ENCODE measurements at places on chromosomes 3 and 15. TPM values are rescaled to one million over a fixed set of nuclear protein-coding genes. Genes with fewer than 3 reads are reported as not detected.

- peaks cover under 1% of the 10 kb centered on the region for H3K4me1 ChIP-seq
- no peak overlapping the region for H3K27ac ChIP-seq
- no peak overlapping the region for H3K4me3 ChIP-seq
- no peak for DNase-seq
These were observed 21.4 kb downstream of the ERICH6 start for GRCh38 chr3:150682279-150682678.

- no peak overlapping the region for H3K27ac ChIP-seq
- H3K4me1 ChIP-seq, result peaks cover 11% of the 10 kb centered on the region
- DNase-seq, result no peak
- no peak overlapping the region for H3K4me3 ChIP-seq
- no peaks in the 10 kb centered on the region for H3K27me3 ChIP-seq
These were observed 59.8 kb downstream of the CPNE4 start for GRCh38 chr3:131975047-131975446.

DNA sequence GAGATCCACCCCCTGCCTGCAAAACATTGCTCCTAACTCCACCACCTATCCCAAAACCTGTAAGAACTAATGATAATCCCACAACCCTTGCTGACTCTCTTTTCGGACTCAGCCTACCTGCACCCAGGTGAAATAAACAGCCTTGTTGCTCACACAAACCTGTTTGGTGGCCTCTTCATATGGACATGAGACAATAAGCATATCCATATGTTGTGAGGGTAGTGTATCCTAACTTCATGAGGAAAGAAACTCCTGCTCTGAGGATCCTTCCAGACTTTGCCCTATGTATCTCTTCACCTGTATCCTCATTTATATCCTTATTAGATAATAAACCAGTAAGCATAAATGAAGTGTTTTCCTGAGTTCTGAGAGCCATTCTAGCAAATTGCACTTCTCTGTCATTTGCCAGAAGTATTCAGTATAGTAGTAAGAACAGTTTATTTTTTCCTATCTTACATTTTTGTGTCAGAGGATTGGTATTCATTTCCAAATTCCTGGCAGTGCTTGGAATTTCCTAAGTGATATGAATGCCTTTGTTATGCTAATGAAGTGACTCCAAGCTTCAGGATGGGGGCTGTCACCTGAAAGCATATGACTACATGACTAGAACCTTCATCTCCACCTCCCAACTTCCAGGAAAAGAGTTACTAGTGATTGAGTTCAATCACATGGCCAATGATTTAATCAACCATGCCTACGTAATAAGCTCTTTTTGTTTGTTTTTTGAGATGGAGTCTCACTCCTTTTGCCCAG lies 30.2 kb downstream of the TTBK2 start:
- peaks cover 5% of the 10 kb centered on the region for H3K36me3 ChIP-seq
- DNase-seq, result no peak
- no peak overlapping the region for H3K4me3 ChIP-seq
- H3K27ac ChIP-seq, result no peak overlapping the region
- no peaks in the 10 kb centered on the region for H3K4me1 ChIP-seq

- no peaks in the 10 kb centered on the region for H3K27me3 ChIP-seq
- DNase-seq, result no peak
- H3K27ac ChIP-seq, result no peak overlapping the region
- peaks cover 11% of the 10 kb centered on the region for H3K36me3 ChIP-seq
These were observed 58.5 kb downstream of the PIK3R4 start for GRCh38 chr3:130688015-130688688.

GRCh38 chr15:25509703-25510102 lies 70.9 kb upstream of the UBE3A start:
- no peaks in the 10 kb centered on the region for H3K36me3 ChIP-seq
- H3K27me3 ChIP-seq, result no peaks in the 10 kb centered on the region
- H3K4me3 ChIP-seq, result no peak overlapping the region
- H3K4me1 ChIP-seq, result no peaks in the 10 kb centered on the region
- no peak for DNase-seq

GRCh38 chr3:53079147-53079546 lies 33.3 kb upstream of the SFMBT1 start:
- H3K36me3 ChIP-seq, result no peaks in the 10 kb centered on the region
- no peak for DNase-seq
- no peak overlapping the region for H3K27ac ChIP-seq
- peaks cover 5% of the 10 kb centered on the region for H3K4me1 ChIP-seq
- H3K4me3 ChIP-seq, result no peak overlapping the region

DNA sequence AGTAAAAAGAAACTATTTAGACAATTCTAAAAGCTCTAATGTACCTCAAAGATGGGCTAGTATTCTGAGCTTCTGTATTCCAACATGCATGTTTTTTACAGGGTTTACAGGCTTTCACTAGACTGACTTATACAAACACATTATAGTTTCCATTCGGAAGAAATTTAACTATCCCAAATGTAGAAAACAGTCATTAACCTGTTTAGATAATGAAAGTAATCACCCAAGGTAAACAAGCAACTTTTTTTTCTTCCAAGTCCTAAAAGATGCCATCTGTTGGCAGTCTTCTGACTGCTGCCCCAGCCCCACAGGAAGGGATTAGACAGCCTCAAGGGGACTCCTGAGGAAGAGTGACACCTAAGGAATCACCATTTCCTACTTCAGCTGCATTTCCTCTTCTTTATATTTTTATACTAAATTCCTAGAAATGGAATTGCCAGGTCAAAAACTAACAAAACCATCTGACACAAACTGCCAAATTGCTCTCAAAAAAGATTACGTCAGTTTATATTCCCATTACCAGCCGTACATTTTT lies 25.5 kb downstream of the SIN3A start:
- H3K4me3 ChIP-seq, result no peak overlapping the region
- H3K27ac ChIP-seq, result no peak overlapping the region
- H3K4me1 ChIP-seq, result peaks cover 10% of the 10 kb centered on the region
- no peaks in the 10 kb centered on the region for H3K27me3 ChIP-seq
- no peak for DNase-seq
- peaks cover 23% of the 10 kb centered on the region for H3K36me3 ChIP-seq

GRCh38 chr3:194259982-194260766 lies 91.0 kb downstream of the CPN2 start:
- no peaks in the 10 kb centered on the region for H3K27me3 ChIP-seq
- no peak overlapping the region for H3K27ac ChIP-seq
- peaks cover 30% of the 10 kb centered on the region for H3K4me1 ChIP-seq
- H3K36me3 ChIP-seq, result no peaks in the 10 kb centered on the region
- DNase-seq, result no peak

DNA sequence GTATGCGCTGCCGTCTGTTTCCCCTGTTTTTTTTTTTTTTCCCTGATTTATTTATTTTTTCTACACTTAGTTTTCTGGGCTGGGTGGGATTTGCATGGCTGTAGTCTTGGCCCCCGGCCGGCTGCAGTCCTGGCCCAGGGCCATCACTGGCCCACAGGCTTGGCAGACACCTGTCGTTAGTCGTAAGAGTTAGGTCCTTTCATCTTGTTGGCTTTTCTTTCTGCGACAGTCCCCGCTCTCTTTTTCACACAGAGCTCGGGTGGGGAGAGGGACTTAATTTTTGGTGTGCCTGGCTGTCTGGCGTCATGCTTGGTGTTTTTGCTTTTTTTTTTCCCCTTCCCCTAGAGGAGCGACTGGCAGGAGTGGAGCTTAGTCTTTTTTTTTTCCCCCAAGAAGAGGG lies 183.4 kb downstream of the KLF13 start:
- no peak overlapping the region for H3K4me3 ChIP-seq
- H3K4me1 ChIP-seq, result no peaks in the 10 kb centered on the region
- no peaks in the 10 kb centered on the region for H3K27me3 ChIP-seq

- H3K4me1 ChIP-seq, result peaks cover 8% of the 10 kb centered on the region
- no peak overlapping the region for H3K4me3 ChIP-seq
- H3K36me3 ChIP-seq, result no peaks in the 10 kb centered on the region
- H3K27me3 ChIP-seq, result no peaks in the 10 kb centered on the region
- no peak overlapping the region for H3K27ac ChIP-seq
These were observed 20.5 kb downstream of the DNASE1L3 start for GRCh38 chr3:58190291-58190690.

- no peak overlapping the region for H3K4me3 ChIP-seq
- H3K27me3 ChIP-seq, result peaks cover 75% of the 10 kb centered on the region
- no peak for DNase-seq
- H3K27ac ChIP-seq, result no peak overlapping the region
- no peaks in the 10 kb centered on the region for H3K36me3 ChIP-seq
- peaks cover 8% of the 10 kb centered on the region for H3K4me1 ChIP-seq
These were observed 54.9 kb downstream of the EPHB3 start for GRCh38 chr3:184616436-184616835.

DNA sequence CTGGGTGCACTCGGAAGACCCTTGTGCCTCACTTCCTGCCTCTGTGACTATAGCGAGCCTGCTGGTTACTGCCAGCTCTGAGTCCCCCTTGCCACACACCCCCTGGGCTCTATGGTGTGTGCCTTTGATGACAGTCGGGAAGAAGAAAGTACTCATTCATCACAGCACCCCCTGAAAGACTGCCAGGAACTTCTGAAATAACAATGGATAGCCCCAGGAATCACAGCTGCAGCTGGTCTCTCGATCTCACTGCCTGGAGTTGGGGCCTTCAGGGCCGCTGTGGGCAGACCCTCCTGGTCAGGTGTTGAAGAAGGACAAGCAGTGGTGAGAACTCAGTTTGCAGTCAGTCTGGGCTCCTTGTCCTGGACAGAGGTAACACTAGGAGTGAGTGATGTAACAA lies 9.8 kb upstream of the RPP14 start:
- H3K36me3 ChIP-seq, result peaks cover 8% of the 10 kb centered on the region
- no peaks in the 10 kb centered on the region for H3K4me1 ChIP-seq
- H3K27ac ChIP-seq, result no peak overlapping the region
- H3K27me3 ChIP-seq, result peaks cover 1% of the 10 kb centered on the region

DNA sequence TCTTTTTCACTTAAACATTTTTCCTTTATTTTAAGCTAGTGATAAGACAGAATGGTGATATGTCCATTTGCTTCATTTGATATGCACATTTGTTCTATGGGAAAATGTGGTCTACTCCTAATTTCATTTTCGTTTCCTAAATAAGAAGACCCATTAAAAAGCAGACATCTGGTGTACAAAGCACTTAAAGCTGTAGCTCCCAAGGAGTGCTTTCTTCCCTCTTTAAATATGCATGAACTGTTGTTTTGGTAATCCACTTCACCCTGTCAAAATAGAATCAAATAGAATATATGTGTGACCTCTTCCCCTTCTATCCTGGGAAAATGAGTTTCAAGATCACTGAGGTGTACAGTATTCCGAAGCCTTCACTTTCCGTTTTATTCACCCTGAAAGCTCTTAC lies 182.8 kb downstream of the ROBO2 start:
- no peak overlapping the region for H3K4me3 ChIP-seq
- H3K36me3 ChIP-seq, result no peaks in the 10 kb centered on the region
- no peaks in the 10 kb centered on the region for H3K27me3 ChIP-seq
- H3K27ac ChIP-seq, result no peak overlapping the region
- DNase-seq, result no peak
- H3K4me1 ChIP-seq, result peaks cover 2% of the 10 kb centered on the region

DNA sequence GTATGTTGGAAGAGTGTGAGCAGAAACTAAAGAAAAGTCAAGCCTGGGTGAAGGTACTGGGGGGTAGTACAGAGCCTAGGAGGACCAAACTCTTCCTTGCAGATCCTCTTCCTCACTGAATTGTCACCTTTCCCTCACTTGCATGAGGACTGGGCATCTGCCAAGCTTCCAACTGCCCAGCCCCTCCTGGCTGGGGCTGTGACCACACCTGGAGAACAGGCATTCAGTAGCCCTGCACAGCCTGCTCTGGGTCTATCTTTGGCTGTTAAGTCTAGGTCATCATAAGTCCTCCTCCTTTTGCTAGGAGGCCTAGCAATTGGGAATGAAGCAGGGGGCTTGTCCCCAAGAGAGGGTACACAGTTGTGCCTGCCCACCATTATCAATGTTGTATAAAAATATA lies 55.2 kb downstream of the CAPN7 start:
- no peaks in the 10 kb centered on the region for H3K4me1 ChIP-seq
- H3K4me3 ChIP-seq, result no peak overlapping the region
- H3K27me3 ChIP-seq, result no peaks in the 10 kb centered on the region
- H3K36me3 ChIP-seq, result peaks cover 9% of the 10 kb centered on the region
- DNase-seq, result no peak

The MYRIP gene
- 0.29 TPM for total RNA-seq

The DGKG gene
- total RNA-seq, result 0.17 TPM

The PIK3CB gene
- 18.3 TPM for total RNA-seq

All from progenitor cell of endocrine pancreas (in vitro differentiated cells).